ENCODE measurements at places on chromosomes 2 and 18.

DNA sequence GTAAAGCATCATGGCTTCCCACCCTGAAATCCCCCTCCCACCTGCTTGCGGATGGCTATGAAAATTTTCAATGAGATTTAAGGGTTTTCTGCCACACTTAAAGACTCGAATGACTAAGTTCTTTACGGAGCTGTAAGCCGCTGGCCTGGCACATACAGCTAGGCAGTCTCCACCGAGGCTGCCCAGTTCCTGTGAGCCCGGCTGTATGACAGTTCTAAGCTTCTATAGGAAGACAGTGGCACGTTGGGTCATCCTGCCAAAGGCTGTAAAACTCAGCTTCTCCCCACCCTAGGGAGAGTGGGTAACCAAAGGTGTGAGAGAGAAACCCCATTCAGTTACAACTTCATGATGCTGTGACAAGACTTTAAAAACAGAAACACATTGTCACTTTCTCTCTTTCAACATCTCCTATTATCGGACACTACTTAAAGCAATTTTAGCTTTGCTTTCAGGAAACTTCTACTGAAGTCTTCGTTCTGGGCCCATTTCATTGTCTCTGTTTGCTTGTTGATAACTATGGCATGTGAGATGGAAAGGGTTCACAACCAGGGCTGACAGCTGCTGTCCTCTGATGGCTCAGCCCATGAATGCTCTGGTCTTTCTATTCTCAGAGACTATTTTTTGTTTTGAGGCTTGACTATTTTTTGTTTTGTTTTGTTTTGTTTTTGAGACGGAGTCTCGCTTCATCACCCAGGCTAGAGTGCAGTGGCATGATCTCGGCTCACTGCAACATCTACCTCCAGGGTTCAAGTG, 7.1 kb downstream of the CASP8 start:
- no peak for DNase-seq

DNA sequence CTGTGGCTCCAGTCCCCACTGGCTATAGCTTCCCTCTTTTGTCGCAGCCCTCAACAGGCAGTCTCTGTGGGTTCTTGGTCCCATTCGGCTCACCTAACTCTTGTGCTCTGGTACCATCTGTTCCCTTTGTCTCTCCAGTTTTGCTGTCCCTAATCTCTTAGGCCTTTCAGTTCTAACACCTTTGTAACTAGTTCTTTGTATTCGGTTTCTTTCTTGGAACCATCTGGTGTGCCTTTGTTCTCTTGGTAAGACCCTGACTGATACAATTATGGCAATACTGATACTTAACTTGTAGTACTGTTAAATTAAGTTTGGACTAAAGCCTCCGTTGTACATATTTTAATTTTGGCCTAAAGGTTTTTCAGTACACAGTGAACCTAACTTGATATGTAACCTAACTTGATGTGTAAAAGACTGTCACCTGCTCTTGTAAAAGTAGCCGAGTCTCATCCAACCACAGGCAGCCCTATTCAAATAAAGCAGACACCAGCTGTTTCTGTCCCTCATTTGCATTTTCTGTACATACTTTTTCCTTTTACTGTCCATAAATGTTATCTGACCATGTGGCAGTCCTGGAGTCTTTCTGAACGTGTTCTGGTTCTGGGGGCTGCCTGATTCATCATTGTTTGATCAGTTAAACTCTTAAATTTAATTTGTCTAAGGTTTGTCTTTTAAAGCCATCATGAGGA, 4.8 kb upstream of the MRPL44 start:
- no peak for DNase-seq

- no peak for DNase-seq
Measured at GRCh38 chr2:205679410-205680009, 2.8 kb upstream of the NRP2 start.

GRCh38 chr2:176488431-176488830, 219.2 kb downstream of the MTX2 start:
- DNase-seq = no peak

DNA sequence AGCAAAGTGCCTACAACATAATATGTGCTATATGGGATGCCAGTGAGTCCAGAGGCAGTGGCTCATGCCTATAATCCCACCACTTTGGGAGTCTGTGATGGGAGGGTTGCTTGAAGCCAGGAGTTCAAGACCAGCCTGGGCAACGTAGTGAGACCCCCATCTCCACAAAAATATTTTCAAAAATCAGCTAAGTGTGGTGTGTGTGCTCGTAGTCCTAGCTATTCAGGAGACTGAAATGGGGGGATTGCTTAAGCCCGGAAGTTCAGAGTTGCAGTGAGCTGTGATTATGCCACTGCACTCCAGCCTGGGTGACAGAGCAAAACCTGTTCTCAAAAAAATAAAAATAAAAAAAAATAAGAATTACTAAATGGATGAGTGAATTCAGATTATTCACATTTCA, 23.4 kb downstream of the OTX1 start:
- DNase-seq = no peak

DNA sequence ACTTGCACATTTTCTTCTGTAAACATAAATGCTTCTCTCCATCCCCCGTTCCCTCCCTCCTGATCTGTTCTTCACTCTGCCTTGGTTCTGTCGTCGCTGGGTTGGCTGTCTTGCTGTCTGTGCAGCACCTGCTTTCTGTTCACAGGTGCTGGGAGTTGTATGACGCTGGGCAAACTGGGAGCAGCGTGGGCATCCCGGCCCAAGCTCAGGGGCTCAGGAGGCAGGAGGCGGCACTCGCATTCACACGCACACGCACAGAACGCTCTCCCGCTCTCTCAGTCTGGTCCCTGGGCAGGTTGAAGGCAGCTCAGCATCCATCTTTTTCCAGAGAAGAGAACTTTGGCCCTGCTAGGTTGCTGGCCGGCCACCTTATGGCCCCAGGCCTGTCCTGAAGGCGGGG, 55.7 kb downstream of the GBX2 start:
- no peak for DNase-seq

- peak; percentile 75 for DNase-seq
Measured at GRCh38 chr2:231677632-231678104, 30.7 kb upstream of the PTMA start.

DNA sequence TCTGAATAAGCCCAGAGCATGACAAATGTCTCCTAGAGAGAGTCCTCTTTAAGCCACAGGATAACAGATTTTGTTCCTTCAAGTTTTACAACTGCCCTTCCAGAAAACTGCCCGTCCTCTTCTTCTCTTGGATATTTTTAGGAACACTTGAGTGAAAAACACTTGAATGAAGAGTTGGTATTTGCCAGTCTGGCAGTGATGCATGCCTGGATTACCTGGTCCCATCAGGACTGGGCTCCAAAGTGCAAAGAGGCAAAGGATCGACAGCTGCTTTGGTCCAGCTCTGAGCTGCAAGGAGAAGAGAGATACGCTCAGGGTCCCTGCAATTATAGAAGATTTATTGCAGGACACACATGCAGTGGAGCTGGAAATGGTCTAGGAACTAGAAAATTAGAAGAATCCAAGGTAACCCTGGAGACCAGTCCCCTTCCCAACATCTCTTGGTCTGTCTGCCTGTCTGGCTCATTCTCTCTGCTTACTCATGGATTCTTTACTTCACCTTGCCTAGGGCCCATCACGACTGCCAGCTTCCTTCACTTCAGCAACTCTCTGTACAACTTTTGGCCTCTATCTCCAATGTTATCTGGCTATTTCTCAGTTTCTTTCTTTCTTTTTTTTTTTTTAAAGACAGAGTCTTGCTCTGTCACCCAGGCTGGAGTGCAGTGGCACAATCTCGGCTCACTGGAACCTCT, 112.1 kb upstream of the SIX2 start:
- no peak for DNase-seq

DNA sequence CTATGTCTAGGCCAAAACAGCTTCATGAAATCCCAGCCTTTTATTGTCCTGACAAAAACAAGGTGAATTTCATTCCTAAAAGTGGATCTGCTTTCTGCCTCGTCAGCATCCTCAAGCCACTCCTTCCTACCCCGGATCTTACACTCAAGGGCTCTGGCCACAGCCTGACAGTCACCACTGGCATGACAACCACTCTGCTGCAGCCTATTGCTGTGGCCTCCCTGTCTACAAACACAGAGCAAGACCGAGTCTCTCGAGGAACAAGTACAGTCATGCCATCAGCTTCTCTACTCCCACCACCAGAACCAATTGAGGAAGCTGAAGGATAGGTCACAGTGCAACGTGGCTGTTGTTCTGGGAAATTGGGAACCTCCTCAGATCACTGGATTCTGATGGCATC, 106.1 kb downstream of the ICA1L start:
- DNase-seq = no peak

- DNase-seq = peak; percentile 71
Measured at GRCh38 chr18:79395761-79396404, at the start of gene NFATC1. Gene NFATC1 (plus strand): TSS chr18:79395930. CDS start chr18:79396225, 295 bp downstream.

- DNase-seq = no peak
Measured at GRCh38 chr2:200039724-200040650, 84.6 kb downstream of the MAIP1 start.

DNA sequence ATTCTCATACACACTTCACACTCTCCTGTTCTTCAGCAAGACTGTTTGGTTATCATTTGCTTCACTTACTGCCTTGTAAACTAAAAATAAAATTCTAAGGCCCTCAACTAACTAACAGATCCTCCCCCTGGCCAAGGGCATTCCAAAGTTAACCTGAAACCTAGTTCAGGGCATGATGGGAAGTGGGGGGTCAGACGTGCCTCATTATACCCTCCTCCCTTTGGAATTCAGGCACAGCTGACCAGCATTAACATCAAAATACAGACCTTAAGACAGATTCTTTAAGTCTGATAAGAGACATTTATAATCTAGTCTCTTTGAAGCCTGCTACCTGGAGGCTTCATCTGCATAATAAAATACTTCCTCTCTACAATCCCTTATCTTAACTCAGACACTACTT, 221.0 kb downstream of the NOL4 start:
- no peak for DNase-seq

DNA sequence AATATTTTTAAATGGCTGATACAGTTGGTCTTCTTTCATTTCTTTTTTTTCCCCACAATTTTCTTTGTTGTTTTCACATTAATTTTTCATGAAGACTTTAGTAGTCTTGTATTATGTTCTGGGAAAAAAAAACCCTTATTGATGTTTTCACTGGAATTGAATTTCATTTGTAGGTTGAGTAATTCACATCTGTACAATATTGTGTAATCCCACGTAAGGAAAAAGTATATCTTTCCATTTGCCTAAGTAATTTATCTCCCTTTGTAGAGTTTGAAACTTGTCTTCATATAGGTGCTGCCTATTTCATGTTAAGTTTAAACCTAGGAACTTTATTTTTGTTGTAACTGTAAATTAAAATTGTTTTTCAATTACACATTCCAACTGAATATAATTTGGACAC, 2.0 kb downstream of the DNAJC27 start:
- DNase-seq = no peak

- no peak for DNase-seq
Measured at GRCh38 chr18:50312296-50313030, 25.0 kb upstream of the CXXC1 start.

GRCh38 chr18:57353940-57354461, 1.6 kb downstream of the ST8SIA3 start:
- no peak for DNase-seq
